OCI-M1 (cell line): ENCODE measurements at places on chromosomes 6 and 20.
A peak's percentile ranks its signal among the peaks of the same experiment; 100 is the strongest.

GRCh38 chr6:84093441-84094435, 60.2 kb downstream of the MRAP2 start:
- DNase-seq, result peak; percentile 98

DNA sequence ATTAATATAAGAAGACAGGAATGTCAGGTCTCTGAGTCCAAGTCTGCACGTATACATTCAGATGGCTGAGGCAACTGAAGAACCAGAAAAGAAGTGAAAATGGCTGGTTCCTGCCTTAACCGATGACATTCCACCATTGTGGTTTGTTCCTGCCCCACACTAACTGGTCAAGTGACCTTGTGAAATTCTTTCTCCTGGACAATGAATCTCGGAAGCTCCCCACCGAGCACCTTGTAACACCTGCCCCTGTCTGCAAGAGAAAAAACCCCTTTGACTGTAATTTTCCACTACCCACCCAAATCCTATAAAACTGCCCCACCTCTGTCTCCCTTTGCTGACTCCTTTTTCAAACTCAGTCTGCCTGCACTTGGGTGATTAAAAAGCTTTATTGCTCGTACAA, 140.4 kb downstream of the SYNE1 start:
- DNase-seq, result no peak

DNA sequence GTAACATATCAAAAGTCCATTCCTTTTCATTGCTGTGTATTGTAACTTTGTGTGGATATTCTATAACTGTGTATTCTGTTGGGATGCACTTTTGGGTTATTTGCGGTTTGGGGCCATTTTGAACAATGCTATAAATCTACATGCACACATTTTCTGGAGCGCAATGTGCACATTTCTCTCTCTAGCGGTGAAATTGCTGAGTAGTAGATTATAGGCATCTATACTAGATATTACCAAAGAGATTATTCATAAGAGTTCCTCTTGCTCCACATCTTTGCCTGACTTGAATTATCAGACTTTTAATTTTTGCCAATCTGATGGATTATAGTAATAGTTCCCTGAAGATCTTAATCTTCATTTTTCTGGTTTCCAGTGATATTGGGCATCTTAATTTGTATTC, 18.3 kb upstream of the FRK start:
- no peak for DNase-seq

- DNase-seq, result no peak
Measured at GRCh38 chr20:10665791-10666190, 8.0 kb downstream of the JAG1 start.

GRCh38 chr20:18692447-18692846, 104.6 kb downstream of the DTD1 start:
- no peak for DNase-seq

DNA sequence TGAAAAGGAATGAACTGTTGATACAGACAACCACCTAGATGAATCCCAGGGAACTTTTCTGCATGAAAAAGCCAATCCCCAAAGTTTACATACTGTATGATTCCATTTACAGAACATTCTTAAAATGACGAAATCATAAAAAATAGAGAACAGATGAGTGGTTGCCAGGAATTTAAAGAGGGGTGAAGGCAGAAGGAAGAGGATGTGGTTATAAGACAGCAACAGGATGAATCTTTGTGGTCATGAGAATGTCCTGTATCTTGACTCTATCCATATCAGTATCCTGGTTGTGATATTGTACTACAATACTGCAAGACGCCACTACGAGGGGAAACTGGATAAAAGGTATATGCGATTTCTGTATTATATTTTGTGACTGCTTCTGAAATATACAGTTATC, 70.1 kb upstream of the EMILIN3 start:
- DNase-seq, result no peak

- no peak for DNase-seq
Measured at GRCh38 chr6:88301256-88301655, 135.1 kb upstream of the CNR1 start.

GRCh38 chr20:42155586-42155985, 537.4 kb upstream of the CHD6 start:
- no peak for DNase-seq

GRCh38 chr6:34056305-34057108, 89.4 kb downstream of the GRM4 start:
- DNase-seq, result no peak

DNA sequence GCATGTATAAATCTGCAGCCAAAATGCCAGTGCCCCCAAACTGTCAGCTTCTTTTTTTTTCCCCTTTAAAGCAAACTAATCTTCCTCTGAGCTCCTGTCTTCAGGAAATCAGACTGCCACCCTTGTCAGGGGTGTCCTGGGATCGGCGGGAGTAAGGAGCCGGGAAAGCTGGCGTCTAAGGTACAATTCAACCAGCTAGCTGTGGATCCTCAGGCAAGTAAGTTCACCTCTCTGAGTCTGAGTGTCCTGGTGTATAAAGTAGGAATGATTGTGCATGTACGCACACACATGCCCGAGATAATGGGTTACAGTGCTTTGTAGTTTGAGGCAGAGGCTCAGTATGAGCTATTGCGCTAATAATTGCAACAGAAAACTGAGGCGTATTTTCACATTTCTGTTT, 98.3 kb downstream of the ANKRD60 start:
- DNase-seq, result no peak

DNA sequence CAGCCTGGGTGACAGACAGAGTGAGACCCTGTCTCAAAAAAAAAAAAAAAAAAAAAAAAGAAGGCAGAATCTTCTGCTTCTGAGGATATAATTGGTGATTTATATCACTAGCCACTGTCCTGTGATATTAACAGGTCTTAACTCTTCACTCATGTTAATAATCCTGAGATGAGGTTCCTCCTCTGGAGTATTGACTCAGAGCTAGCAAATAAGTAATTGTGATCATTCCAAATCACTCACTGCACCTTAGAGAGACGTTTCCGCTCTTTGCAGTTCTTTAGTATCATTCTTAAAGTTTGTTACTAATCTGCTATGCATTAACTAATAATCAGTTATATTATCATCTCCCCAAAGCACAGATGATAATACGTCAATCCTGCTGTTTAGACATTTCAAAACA, 41.6 kb upstream of the NOX3 start:
- DNase-seq, result no peak

GRCh38 chr6:55250400-55250799, 76.1 kb downstream of the HCRTR2 start:
- no peak for DNase-seq
